ENCODE measurements at places on chromosomes 6 and 20.

GRCh38 chr20:56522311-56522710 lies 2.2 kb upstream of the FAM209A start:
- no peak for DNase-seq

DNA sequence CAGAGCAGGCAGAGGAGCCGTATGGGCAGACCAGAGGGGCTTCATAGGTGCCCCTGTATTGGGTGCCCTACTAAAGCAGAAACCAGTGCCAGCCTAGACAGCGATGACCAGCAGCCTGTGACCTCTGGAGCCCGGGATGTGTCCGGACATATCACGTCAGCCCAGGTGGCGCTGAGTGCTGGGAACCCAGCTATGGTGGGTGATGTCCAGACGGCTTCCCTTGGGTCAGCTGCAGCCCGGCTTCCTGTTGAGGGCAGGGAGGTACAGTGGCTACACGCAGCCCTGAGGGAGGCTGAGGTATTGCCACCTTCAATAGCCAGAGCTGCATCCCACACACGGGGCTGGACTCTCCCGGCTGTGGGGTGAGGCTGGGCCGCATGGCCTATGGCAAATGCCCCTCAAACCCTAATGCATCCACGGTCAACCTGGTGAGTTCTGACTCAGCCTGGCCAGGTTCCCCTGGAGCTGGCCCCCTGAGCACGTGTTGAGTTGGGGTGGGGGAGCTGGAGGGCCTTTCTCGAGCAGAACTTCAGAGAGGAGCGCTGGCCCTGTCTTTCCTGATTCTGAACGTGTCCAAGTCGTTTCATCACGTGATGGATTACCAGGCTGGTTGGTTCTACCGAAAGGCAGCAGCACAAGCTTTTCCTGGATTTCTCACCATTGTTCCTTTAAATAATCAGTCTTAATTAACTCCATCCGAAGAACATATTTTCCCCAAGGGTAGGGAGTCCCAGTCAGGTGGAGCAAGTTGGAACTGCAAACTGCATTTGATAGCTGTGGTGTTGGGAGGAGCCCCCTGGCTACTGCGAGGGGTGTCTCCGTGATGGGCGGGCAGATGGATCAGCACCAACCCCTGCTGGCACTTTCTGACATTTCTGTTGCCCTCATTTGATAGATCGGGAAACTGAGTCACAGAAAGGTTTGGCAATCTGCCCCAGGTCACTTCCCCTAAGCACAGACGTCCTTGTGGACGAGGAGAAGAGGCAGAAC lies 7.1 kb upstream of the MYT1 start:
- DNase-seq: no peak

DNA sequence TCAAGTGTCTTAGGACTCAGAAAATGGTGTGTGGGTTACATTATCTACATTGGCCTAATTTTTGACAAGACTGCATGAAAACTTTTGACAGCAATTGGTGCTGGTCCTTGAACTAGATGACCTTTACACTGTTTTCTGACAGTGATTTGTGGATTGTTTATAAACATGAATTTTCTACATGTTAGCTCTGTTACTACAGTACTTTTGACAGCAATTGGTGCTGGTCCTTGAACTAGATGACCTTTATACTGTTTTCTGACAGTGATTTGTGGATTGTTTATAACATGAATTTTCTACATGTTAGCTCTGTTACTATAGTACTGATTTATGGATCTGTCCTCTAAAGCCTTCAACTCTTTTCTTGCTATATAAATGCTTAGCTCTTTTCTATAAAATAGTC lies 16.7 kb downstream of the KCTD20 start:
- DNase-seq: no peak

GRCh38 chr6:129730477-129731165 lies 20.6 kb upstream of the ARHGAP18 start:
- DNase-seq: no peak

- DNase-seq: no peak
These were observed 635 bp upstream of the C20orf203 start for GRCh38 chr20:32674362-32674789.

DNA sequence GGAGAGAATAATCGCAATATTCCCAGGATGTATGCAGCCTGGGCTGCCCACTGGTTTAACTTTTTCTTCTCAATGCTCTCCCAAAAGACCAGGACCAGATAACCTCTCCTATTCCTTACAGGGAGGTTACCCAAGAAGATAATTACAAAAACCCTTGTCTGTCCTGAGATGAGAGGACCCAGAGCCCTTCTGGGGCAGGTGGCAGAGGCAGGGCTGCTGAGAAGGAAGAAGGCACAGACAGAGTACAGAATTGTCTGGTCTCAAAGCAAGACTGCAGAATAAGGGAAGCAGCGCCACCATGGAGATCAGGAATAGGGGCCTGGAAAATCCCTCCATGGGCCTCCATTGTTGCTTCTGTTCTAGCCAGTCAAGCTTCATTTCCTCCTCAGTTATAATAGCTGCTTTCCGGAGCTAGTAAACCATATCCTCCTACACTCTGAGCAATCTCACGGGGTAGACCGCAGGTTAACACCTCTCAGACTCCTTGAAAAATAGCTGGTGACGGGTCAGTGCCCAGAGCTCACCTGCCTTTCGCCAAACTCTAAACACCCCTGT lies 463 bp upstream of the HLA-DMB start:
- DNase-seq: no peak

DNA sequence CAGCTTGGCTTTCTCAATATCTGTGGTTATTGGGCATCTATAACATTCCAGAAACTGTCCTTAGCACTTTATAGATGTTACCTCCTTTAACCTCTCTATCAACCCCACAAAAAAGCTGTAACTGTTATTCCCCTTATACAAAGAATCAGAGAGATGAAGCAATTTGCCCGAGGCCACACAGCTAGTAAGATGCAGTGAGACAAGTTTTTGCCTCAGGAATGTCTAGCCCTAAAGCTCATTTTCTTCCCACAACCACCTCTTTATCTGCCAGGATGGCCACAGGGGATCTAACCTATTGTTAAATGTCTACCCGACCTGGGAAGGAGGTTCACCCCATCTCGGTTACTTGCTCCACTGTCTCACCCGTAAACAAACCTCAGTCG lies 31.9 kb upstream of the TCP11 start:
- no peak for DNase-seq

GRCh38 chr20:63736893-63737694 lies 630 bp downstream of the LIME1 start:
- DNase-seq: no peak

- no peak for DNase-seq
These were observed 18.2 kb upstream of the THBS2 start for GRCh38 chr6:169271877-169272216.

GRCh38 chr20:19813846-19814640 lies 56.0 kb downstream of the RIN2 start:
- no peak for DNase-seq

DNA sequence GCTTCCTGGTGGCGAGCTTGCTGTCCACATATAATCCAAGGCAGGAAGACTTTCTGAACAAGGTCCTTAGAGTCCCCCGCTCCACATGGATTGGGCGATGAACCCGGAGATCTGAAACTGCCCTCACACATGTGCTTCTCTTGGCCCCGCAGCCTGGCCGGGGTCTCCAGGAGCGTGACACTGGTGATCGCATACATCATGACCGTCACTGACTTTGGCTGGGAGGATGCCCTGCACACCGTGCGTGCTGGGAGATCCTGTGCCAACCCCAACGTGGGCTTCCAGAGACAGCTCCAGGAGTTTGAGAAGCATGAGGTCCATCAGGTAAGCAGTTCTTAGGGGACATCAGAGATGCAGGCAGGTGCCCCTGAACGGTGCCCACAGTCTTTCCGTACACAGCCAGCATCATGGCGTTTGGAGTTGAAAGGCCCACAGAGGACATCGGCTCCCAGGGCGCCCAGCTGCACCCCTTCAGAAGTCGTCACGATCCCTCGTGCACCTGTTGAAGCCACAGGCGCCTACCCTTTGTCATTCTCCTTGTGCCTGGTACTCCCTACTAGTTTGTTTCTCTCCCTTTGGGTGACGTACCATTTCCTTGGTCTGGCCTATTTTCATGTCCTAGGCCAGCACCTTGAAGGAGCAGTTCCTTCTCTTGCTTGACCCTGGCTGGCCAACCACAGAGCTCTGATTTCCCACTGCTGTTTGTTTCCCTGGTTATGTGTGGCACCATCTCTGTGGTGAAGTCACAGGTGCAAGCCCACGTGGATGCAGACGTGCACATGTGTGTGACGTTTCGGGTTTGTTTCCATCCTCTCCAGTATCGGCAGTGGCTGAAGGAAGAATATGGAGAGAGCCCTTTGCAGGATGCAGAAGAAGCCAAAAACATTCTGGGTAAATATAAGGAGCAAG lies 43.3 kb upstream of the IRF4 start:
- no peak for DNase-seq

DNA sequence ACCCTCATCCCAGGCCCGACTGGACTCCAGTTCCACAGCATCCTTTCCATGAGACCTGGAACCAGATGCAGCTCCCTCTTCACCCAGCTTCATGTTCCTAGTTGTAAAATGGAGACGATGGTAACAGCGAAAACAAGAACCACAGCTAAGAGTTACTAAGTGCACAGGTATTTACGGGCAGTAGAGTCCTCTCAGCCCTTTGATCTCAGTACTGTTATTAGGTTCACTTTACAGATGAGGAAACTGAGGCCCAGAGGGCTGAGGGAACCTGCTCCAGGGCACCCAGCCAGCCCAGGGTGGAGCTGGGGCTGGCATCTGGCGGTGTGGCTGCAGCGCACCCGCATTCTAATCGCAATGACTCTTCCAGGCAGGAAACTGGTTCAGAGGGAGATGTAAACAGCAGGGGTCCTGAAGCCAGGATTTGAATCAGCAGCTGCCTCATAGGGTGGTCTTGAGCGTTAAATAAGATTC lies 858 bp downstream of the BCAS1 start:
- no peak for DNase-seq

DNA sequence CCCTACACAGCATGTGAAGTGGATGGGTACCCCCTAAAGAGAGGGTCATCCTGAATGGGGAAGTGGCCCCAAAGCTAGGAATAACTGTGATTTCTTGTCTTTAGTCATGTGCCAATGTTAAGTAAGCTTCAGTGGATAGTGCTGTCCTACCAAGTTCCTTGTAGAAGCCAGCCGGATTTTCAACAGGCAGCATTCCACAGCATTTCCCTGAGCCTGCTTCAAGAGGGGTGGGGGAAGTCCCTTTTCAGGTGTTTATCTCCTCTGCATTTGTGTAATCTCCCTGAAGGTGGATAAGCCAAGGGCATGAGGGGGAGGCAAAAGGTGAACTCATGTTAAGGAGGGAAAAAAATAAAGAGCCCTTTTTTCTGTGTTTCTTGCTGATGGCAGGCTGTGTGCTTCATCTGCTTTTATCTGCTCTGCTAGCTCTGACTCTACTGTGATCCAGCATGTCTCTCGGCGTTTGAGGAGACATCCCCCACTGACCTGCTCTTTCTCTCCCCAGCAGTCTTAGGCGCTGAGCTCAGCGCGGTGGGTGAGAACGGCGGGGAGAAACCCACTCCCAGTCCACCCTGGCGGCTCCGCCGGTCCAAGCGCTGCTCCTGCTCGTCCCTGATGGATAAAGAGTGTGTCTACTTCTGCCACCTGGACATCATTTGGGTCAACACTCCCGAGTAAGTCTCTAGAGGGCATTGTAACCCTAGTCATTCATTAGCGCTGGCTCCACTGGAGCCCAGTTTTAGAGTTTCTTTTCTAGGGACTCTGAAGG lies 1.9 kb downstream of the EDN1 start:
- DNase-seq: peak; percentile 68

DNA sequence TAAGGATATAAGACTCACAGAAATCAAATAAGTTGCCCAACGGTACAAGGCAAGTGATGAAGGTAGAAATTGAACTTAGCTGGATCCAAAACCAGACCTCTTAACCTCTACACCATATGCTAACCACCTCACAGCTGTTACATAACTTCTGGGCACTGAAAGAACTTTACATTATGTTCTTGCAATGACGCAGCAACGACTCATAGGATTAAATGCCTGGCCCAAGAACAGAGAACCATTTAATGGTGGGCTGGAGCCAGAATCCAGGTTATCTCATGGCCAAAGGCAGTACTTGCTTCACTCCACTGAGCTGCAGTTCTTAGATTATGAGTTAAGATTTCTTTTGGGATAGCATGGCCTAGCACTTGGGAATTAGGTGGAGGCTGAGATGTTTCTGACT lies 4.4 kb downstream of the TRMT6 start:
- DNase-seq: no peak

DNA sequence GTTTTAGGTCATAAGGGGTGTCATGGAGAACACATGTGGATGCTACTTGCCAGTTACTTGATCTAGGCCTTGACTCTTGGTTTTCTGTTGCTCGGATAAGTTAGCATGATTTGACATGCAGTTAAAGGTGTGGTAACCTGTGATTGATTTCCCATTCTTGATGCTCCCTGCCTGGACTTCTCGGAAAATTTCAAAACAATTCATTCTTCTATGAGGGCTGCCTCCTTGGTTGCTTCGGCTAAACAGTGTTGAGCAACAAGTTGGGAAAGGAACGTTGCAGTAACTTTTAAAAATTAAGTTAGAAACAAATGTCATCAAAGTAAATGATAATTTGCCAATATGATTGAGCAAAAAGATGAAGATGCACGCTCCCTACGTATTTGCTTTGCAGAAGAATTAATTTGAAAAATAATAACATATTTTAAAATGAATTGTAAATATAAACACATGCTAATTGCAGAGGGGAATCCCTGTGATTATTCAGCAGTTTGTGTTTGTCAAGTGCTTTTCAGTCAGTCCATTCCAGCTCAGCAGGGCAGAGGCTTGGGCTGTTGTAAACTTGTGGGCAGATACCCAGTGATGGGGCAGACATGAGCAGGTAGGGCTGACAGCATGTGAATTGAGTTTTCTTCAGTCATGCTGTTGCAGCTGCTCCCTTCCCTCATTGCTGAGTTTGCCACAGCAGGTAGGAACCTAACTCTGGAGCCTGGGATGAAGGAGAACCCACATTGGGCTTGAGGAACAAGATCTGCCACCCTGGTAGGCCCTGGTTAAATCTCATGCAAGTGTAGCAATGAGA lies 110.2 kb downstream of the ESR1 start:
- no peak for DNase-seq

GRCh38 chr6:84255641-84256040 lies 28.2 kb upstream of the CEP162 start:
- no peak for DNase-seq

DNA sequence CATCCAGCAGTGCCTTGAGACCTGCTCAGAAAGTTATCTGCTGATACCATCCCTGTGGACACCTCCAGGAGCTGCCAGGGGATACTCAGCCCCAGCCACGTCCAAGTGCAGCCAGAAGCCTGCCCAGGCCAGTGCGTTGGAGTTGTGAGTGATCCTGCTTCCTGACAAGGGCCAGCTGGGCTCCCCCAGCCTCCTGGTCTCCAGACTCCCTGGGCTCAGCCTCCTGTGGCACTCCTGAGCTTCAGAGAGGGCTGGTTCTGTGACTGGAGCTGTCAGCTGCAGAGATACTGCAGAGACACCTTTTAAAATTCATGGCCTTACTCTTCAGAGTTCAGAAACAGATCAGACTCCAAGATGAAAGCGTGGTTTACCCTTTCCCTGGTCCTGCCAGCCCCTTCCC lies 515.9 kb downstream of the CD83 start:
- DNase-seq: no peak

- DNase-seq: no peak
These were observed 123.0 kb upstream of the ENPP5 start for GRCh38 chr6:46293641-46294316.

GRCh38 chr6:100461278-100461916 lies 3.3 kb downstream of the SIM1 start:
- DNase-seq: peak; percentile 86

GRCh38 chr6:28900577-28901256 lies 23.1 kb downstream of the TRIM27 start:
- DNase-seq: no peak

Measured in retina (tissue), 1 donor.